NCI-H1417 (cell line): ENCODE measurements at places on chromosomes 3 and 15.

DNA sequence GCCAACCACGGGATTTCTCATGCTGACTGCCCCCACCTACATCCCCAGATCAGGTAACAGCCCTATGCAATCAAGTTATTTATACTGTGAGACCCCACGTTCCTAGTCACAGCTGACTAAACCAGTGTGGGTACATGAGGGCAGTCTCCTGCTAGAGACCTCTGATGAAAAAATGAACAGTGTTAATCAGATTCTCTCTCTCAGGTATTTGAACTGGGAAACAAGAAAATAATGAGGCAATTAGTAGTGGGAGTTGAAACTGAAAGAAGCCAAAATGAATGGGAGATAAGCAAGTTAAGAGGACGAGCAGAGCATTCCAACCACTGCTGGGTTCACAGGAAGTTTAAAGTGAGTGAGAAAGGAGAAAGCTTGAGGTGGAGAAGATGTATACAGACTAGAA, 98.5 kb upstream of the MYO5C start:
- DNase-seq = no peak

- no peak for DNase-seq
Observed at GRCh38 chr3:160213191-160213590, 12.0 kb upstream of the C3orf80 start.

DNA sequence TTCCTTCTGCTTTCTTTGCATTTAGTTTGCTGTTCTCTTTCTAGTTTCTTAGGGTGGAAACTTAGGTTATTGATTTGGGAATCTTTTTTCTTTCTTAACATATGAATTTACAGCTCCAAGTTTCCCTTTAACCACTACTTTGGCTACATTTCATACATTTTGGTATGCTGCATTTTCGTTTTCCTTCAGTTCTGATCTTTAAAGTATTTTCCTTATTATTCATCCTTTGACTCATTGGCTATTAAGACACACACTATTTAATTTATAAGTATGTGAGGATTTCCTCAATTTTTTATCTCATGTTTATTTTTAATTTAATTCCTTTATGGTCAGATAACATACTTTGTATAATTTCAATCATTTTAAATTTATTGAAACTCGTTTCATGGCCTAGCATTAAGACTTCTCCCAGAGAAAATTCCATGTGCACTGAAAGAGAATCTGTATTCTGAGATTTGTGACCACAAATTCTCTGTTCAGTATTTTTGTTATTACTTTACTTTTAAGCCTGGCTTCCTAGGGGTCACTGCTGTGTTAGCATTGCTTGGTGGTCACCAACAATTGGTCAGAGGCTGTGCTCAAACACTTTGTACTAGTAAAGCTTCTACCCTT, 87.7 kb downstream of the CFAP20DC start:
- no peak for DNase-seq

GRCh38 chr15:59039225-59039624, 51.8 kb downstream of the RNF111 start:
- no peak for DNase-seq
